ENCODE measurements at places on chromosomes 1 and 21.

DNA sequence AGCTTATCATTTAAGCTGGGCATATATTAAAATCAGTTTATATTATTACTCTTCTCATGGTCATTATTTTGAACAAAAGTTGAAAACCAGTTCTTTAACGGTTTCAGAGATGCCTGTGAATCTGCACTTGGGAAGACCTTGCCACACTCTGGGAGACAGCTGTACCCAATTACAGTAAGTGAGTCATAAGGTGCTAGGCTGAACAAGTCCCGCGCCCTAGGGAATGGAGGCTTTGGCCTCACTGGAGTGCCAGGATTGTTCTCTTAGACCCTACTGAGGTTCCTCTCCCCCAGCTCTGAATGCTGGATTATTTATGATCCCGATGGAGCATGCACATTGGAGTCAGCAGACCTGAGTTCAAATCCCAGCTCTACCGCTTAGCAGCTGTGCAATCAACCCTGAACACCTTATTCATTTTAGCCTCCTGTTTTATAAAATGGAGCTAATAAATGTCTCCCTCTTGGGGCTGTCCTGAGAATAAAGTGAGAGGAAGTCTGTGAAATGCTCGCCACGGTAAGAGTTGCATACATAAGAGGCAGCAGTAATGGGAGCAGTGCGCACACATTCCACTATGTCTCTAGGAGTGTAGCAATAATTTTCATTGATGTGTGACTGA, 266.2 kb downstream of the FOXD2 start:
- DNase-seq, result no peak

DNA sequence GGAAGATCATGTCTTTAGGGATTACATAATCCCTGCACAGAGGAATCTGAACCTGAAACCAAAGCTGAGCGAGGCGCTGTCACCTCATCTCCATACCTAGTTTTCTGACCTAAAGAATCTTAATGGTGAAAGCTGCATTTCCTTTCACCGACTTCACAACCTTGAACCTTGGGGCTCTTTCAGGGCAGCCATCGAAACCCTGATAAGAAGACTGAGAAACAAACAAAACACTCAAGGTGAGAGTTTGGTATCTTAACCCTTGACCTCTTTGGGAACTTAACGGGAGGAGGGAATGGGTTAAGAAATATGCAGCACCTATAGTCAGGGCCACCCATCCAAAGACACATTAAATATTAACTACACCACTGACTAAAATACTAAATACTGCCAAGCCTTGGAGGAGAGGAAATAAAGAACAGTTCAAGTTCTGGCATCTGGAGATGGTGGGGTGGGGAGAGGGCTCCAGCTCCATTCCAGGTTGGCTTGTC, 2.0 kb downstream of the C1orf116 start:
- no peak for DNase-seq

GRCh38 chr21:44461464-44462001, 6.2 kb downstream of the LRRC3 start:
- DNase-seq, result no peak

DNA sequence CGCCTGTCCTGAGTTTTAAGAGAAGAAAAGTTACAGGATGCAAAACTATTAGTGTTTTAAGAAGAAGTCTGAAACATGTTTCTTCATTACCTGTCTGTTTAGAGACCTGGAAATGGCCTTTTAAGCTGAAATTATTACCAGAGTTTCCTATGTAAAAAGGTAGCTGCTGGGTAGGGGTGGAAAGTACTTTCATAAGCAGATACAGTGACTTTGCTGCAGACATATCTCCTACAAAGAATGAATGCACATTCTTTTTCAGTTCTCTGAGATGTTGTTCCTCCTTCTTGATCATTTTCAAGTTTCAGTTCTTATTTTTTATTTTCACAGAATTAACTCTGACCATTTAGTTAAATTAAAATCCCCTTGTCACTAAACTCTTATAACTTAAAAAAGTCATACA, 1329.6 kb downstream of the KCNT2 start:
- no peak for DNase-seq

GRCh38 chr1:13922466-13923110, 222.6 kb downstream of the PRDM2 start:
- no peak for DNase-seq

DNA sequence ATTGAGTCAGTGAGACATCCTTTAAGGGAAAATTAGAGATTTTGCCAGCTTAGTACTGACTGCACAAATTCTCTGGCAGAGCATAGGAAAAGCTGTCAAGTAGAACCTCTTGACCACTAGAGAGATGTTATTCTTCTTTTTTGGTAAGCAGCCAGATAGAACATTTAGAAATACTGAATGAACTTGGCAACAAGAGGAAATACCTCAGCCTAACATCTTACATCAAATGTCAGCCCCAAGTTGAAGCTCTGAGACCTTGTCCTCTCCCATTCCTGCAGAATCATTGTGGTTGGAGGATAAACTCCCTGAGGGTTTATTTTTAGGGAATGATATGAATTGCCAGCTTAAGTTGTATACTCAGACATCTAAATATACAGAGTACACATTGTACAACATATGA, 53.5 kb downstream of the MIGA1 start:
- DNase-seq, result peak; percentile 86

GRCh38 chr1:203180611-203181330, 5.1 kb upstream of the MYBPH start:
- no peak for DNase-seq

- no peak for DNase-seq
Measured at GRCh38 chr1:1907098-1907736, 7.8 kb upstream of the CALML6 start.

DNA sequence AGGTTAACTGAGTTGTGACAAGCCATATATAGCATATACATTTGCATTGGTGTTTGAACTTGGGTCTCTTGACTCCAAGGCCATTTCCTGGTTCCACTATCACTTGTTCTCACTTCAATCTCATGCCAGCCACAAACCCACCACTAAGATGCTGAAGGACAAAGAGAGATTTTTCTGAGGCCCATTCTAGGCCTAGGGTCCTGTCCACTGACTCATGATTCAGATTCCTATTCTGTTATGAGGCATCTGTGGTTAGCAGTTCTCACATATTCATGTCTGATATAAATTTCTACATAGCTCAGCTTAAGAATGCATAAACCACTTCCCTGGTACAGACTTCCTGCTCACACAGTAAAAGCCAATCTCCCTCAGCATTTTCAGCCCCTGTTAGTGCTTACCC, 326.1 kb upstream of the BEND5 start:
- no peak for DNase-seq

- DNase-seq, result no peak
Measured at GRCh38 chr1:77797991-77798390, 18.5 kb downstream of the MIGA1 start.

- DNase-seq, result no peak
Measured at GRCh38 chr1:157183870-157184269, 45.7 kb upstream of the ETV3 start.

DNA sequence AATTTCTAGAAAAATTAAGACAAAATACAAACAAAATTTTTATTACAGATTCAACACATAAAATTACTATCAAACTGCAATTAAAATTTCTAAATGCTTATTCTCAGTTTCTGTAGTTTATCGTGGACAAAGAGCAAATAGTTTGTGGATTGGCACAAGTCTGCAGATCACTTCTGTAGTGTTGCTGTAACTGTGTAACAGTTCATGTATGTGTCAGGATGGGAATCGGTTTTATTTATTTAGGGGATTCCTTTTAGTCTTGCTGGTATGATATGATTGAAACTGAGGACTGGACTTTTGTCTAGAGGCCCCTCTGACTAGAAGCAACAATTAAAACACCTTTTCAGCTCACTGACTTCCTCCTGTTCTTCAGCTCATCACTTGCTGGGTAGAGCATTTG, 60.8 kb downstream of the LRIG2 start:
- DNase-seq, result no peak

GRCh38 chr21:41373253-41373652, 11.4 kb downstream of the MX2 start:
- no peak for DNase-seq

DNA sequence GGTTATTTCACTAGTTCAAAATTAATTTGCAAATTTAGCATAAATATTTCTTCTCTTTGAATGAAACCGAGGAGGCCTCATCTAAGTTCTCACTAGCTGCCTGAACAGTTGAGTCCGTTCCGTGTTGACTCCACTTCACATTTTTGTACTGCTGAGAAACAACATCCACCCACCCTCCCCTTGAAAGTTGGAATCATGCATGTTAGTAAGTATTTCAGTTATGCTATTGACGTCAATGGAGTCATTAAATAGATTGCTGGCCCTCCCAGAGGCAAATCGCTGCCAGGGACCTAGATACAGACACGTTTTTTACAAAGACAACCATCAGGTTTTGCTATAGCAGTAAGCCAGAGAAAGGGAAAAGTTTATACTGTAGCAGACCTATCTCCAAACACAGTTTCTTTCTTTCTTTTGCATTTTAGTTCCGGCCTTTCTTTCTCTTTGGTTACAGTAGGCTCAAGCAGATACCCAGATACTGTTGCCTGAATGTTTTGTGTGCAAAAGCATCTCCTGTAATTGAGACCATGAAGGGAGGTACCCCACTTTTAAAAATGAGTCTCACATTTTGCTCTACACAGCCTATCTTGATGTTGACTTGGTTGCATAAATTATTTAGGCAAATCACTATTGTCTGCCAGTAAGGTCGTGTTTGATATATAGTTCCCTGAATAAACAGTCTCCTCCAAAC, 262.6 kb upstream of the SGIP1 start:
- peak; percentile 87 for DNase-seq

DNA sequence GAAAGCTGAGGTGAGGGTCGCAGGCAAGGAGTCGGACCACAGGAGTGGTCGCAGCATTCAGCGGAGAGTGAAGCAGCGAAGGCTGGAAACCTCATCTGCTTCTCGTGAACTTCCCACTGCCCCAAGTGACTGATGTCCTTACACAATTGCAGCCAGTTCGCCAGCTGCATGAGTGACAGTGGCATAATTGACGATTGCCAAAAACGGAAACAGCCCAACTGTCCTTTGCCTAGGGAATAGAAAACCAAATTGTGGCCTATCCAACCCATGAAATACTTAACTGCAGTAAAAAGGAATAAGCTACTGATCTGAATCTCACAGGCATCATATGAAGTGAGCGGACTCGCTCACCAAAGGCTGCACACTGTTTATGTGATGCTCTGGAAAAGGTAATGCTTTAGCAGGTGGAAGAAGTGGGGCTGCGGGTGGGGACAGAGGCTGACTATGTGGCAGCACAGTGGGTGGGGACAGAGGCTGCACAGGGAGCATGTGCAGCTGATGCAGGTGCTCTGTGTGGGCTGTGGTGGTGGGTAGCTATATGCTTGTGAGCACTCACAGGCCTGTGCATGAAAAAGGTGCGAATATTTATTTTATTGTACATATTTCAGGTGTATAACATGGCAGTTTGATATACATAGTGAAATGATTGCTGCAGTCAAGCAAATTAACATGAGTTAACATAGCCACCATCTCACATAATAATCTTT, 4.2 kb upstream of the NLRP3 start:
- no peak for DNase-seq

DNA sequence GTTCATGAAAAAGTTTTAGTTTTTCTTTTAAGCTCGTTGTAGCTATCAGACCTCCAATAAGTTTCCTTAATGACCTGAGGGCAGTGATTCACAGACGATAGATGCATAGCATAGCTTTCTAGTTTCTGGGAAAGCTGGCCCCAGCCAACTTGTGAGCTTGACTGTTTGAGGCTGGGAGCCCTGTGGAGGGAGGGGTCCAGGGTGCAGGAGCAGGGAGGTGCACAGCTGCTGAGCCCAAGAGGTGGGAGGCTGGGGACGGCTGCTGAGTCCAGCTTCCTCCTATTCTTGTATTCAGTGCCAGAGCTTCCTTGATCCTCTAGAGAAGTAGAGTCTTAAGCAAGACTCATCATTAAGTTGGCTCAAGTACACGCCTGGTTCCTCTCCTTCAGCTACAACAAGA, 11.0 kb upstream of the AVPR1B start:
- no peak for DNase-seq

- DNase-seq, result no peak
Measured at GRCh38 chr1:244388961-244389360, 62.7 kb downstream of the ADSS2 start.

DNA sequence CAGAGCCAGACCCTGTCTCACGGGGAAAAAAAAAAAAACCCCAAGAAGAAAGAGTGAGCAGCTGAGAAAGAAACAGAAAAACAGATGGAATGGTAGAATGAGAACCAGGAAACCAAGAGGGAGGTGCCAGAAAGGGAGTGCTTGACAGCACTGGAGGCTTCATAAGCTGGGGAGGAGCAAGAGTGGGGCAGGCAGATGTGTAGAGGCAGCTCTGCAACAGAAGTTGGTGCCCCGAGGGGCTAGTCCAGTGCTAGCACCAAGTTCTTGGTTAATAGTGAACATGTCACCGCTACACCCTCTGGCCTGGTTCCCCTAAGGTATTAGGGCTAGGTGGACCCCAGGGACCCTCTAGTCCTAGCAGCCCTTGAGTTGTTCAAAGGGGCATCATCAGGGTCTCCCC, 98.0 kb downstream of the TGFBR3 start:
- no peak for DNase-seq

DNA sequence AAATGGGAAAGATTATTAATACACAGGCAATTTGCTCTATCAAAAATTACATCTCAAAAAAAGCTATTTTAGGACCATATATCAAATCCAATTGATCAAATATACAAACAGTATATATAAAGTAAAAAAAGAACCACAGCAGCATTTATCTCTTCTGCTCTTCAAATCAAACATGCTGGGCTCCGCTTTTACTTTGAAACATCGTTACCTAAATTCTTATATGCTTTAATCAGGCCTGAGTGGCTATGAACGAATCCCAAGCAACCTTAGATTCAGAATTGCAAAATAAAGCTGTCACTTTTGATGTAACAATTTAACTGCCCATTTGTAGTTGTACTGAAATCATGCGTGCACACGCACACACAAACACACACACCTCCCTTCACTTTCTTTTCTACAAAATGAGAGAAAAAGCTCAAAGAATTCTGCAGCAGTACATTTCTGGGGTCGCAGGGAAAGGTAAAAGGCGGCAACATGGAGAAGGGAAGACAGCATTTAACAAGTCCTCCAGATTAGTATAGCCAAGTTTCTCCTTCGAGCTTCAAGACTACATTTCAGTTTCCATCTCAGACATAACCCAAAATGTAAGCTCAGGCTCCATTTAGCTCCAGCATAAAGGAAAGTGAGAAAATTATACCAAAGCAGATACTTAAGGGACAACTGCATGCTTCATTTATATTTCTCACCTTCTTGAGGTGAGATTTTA, 92.2 kb upstream of the TTC39A start:
- no peak for DNase-seq

DNA sequence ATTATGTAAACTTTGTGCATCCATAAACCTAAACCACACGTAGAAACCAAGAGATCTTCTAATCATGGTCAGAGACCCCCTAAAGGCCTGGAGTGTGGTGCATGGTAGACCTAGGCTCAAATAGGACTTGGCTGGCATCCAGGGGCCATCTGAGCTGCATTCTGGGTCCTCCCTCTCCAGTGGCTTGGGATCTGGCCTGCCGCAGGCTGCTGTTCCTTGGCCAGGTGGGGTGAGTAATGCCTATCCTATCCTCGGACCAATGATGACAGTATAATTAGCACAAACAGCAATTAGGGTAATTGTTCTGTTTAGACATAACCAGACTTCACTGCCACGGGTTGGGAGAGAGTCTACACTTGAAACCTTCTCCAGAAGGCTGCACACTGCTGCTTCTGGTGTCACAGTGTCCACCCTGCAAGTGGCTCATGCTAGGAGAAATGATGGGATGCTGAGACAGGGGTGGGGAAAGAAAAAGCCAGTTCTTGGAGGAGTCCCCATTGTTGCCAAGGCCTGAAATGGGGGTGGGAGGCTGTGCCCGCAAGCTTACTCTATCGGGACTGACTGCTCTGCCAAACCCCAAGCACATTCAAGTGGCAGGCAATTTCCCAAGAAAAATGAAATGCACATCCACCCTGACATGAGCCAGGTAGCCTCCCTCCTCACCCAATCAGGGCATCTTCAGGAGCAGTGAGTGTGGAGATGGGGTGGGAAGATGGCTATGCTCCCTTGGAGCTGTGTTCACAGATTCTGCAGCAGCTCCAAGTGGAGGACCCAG, 12.5 kb upstream of the PKP1 start:
- no peak for DNase-seq

Measured in NCI-H446 treated with DMSO at 0.1 percent for 48 hours (cell line).